ENCODE measurements at places on chromosomes 7 and 10.

GRCh38 chr7:146654048-146654447 is 537.4 kb downstream of the CNTNAP2 start:
- no peak for DNase-seq

GRCh38 chr7:46080595-46081159 is 159.6 kb upstream of the IGFBP3 start:
- DNase-seq, result no peak

GRCh38 chr10:58574058-58574457 is 61.4 kb downstream of the BICC1 start:
- DNase-seq, result no peak

GRCh38 chr7:51261950-51262795 is 54.4 kb downstream of the COBL start:
- DNase-seq, result no peak

DNA sequence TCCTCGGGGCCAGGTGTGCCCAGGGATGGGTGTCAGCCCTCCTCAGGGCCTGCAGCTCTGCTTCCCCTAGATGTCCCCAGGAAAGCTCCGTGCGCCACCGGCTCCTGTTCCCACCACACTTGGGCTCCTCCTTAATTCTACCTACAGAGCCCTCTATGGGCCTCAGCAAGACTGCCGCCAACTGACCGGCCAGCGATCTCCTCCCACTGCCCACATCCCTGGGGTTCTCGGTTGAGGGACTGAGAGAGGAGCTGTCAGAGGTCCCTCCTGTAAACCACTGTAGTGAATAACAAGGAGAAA is 5.3 kb upstream of the LDB3 start:
- no peak for DNase-seq

DNA sequence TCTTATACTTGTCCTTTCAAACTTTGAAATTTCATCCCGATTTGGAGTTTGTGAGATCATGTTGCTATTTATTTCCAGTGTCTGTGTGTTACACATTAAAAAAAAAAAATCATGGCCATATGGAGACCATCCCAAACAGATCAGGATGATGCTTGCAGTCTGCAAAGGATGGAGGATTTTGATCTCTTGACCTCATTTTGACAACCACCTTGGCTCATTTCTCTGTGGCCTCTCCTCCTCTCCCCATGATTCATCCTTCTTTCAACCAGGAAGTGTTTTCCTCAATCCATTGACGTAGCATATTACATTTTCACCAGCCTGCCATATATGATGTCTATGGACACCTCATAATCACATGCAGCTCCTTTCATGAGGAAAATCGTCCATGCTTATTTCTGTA is 68.9 kb upstream of the INSYN2A start:
- no peak for DNase-seq

DNA sequence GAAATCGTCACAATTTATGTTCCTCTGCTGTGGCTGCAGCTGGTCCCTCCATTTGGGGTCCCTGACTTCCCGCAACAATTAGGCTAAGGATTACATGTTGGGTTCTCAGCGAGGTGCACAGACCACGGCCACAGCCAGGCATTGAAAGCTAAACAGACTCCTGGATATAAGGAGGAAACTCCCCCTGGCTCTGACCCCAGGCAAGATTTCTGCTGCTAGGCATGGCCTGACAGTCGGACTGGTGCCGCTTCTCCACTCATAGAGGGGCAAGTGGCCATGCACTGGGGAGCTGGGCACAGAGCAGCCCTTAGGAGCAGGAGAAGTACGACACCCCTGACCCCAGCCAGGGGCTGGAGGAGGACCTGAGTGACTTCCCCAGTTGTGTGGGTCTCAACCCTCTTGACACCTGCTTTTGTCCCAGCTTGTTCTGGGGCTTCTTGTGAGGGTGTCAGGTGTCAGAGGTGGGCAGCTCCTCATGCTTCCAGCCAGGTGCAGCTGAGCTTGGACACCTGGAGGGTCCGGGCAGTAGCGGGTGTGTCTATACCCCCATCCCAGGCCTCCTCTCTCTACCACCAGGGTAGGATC is 38.3 kb downstream of the TSPAN15 start:
- no peak for DNase-seq

DNA sequence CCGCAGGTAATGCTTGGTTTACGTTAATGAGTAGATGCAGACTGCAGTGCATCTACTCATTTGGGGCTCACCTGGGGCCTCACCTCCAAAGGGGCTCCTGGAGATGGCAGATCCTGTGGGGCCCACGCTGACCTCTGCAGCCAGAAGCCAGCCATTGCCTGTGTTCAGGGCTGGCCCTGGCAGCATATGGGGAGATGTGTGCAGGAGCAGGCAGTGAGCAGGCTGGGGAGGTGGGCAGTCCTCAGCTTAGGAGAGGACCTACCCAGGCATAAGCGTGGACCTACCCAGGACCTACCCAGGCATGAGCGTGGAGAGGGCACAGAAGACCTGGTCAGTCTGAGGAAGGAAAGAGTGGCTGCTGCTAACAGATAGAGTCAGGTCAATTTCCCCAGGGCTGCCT is 178.5 kb downstream of the PTPRN2 start:
- no peak for DNase-seq

- DNase-seq, result no peak
Measured at GRCh38 chr10:6019010-6019782, 41.9 kb upstream of the IL15RA start.

GRCh38 chr7:149321978-149322541 is 60.1 kb downstream of the ZNF783 start:
- DNase-seq, result no peak

GRCh38 chr10:97894092-97894491 is 44.4 kb downstream of the GOLGA7B start:
- no peak for DNase-seq

DNA sequence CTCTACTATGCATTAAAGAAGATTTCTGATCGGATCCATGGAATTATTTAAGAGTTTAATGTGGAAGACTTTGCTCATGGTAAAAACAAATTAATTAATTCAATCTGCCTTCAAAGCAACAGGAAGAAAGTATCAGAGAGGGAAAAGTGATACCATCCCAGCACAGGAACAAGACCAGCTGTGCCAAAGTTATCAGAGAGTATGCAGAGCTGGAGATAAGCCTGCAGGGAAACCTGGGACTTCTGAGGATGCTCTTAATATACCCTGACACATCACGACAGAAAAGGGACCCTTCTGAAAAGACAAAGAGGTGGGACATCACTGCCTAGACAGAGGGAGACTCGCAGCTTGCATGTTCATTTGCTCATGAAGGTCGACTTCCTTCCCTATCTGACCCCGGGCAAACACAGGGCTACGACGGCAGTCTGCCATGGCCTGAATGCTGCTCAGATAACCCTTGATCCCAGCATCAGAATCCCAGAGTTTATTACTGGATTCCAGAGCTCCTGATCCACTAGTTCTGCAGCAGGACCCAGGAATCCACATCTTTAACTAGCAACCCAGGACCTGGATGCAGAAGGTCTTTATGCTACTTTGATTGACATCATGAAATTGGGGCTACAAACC is 29.5 kb downstream of the FAM171A1 start:
- no peak for DNase-seq

DNA sequence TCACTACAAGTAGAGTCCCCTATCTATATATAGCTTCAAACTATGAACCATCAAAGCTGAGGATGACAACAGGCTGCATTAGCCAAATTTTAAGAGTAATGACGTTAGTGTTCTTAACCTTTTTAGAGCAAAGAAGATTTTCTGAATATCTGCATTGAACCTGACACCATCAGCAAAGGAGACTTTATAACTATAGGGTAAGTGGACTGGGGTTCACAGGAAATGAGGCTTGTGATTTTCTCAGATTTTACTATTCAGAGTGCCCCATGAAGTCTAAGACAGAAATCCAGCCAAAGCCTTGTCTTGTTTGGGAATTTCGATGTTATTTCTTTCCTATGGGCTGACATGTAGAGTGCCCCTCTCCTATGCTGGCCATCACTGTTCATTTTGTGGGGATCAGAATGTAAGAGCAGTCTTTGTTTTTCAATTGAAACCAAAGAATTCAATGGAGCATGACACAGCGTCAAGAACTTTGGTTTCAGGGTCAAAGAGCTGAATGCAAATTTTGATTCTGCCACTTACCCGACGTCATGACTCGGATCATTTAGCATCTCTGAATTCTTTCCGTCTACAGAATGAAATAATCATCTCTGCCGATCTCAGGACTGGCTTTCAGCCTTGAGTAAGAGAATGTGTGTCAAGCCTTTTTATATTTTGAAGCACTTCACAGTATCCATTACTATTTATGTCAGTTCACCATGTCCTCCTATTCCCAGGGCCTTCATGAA is 52.7 kb downstream of the DENND11 start:
- no peak for DNase-seq

DNA sequence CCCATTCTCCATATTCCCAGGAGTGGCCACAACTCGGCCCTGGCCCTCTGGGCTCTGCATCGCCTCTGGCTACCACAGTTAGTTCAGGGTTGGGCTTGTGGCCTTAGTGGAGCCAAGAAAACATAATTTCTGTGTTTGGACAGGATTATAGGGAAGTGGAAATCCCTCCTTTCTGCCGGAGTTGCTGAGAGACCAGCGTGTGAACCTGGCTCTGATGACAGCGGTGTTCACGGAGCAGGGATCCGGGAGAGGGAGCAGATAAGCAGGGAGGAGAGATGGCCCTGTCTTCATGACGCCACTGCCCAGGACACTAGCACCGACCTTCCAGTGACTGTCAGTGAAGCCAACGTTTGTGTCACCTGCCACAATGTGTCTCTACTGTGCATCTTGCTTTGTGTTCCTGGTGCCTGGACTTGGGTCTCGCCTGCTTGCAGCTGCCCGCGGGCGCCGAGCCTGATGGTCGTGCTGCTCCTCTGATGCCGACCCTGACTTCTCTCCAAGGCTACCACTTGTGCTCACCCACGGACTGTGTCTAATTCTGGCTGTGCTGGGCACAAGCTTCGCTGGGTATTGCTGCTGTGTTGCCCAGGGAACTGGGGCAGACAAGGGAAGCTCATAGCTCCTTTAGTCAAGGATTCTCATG is 67.0 kb upstream of the VIPR2 start:
- no peak for DNase-seq

DNA sequence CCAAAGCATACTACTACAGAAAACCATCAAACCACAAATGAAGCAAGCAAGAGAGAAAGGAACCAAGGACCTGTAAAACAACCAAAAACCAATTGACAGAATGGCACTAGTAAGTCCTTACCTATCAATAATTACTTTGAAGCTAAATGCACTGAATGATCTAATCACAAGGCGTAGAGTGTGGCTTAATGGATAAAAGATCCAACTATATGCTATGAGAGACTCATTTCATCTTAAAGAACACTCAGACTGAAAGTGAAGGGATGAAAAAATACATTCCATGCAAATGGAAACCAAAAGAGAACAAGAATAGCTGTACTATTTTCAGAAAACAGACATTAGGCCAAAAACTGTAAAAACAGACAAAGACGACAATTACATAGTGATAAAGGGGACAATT is 70.7 kb downstream of the CRPPA start:
- no peak for DNase-seq

DNA sequence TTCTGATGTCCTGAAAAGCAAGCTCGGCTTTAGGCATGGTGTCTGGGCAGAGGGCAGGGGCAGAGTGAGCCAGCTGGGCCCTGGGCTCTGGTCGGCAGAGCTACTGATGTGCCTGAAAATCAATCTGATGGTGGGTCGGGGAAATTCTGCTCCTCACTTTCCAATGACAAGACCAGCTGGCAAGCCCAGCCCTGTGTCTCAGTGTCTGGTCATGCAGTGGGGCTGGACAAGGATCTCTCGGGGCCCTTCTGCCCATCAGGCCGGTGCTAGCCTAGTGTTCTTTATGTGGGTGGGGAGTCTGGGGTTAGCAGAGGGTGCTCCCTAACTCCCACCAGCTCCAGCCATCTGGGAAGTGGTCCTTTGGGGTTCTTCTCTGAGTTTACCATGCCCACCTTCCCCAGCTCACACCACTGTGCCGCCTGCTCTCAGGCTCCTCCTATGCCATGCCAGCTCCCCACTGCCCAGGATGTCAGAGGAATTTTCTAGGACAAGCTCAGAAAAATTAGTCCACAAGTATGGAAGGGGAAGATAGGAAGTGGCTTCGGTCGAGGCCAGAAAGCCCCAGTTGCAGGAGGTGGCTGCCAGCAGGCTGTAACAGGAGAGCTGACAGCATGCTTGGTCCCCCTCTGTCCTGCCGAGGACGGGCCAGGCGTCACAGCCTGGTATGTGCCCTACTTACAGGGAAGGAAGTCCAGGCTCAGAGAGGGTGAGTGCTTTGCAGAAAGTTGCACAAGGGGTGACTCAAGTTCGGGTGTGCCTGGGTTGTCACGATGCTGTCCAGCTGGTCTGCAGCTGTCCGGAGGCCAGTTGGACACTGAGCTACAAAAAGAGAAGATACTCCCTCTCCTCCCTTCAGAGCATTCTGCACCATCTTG is 135.2 kb downstream of the ADCY1 start:
- peak; percentile 20 for DNase-seq

DNA sequence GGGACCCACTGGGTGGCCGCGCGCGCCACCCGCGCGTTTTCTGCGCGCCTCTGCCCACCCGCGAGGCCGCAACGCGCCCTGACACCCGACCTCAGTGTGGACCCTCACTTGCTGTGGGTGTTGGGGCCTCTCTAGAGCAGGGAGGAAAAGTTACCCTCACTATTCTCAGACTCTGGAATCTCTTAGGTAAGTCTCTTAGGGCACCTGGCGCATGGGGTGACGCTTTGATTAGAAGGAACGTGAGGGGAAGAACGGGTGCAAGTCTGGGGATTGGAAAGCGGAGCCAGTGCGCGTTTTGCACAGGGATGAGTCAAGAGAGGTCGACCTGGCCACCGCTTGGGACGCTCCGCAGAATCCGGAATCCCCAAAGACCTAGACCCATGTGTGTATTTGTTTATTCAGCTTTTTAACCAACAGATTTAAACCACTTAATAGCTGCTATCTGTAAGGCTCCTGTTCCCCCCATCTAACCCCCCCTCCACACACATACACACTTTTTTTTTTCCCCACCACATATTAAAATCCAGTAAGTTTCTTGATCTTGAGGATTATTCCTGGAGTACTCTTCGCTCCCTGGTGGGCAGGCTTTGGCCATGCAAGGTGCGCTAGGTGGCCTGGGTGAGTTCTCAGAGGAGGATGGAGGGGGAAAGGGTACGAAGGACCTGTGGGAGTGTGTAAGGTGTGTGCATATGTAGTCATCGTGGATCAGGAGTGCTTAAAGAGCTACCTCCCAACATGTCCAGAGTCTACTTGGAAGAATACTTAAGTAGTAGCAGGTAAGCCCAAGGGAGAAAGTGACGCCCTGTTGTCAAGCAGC is 169.1 kb upstream of the PPP1R3A start:
- DNase-seq, result peak; percentile 34

GRCh38 chr10:87862679-87863052 is 667 bp downstream of the KLLN start:
- no peak for DNase-seq
